ENCODE measurements at places on chromosomes 6 and 20.
A peak's percentile ranks its signal among the peaks of the same experiment; 100 is the strongest.

GRCh38 chr6:167113935-167114910 is 8.7 kb upstream of the CCR6 start:
- no peak for DNase-seq

DNA sequence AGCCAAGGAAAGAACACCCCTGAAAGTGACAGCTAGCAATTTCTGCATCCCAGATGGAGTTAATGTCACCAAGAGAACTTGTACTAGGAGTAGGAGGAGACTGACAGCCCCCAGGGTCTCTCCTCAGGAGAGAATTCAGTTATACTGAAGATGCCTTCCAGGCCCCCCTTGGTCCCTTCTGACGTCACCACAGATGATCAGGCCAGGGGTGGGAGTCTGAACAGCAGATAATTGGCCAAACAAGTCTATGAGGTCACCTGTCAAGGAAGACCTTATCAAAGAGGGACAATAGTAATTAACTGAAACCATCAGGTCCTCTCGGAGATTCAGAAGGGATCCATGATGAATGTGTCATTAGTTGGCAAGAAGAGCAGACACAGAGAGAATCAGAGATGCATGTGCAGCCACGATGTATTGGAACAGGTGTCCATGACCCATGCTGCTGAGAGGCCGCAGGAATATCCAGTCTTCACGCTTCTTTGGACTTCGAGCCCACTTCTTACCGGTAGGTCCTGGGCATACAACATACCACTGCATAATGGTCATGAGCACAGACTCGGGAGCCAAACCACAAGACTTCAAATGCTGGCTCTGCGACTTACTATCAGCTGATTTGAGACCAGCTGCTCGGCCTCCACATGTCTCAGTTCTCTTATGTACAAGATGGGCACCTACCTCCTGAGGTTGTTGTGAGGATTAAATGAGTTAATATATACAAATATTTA is 10.2 kb downstream of the TRIM10 start:
- no peak for DNase-seq

- no peak for DNase-seq
Measured at GRCh38 chr6:10398446-10399218, 16.2 kb downstream of the TFAP2A start.

DNA sequence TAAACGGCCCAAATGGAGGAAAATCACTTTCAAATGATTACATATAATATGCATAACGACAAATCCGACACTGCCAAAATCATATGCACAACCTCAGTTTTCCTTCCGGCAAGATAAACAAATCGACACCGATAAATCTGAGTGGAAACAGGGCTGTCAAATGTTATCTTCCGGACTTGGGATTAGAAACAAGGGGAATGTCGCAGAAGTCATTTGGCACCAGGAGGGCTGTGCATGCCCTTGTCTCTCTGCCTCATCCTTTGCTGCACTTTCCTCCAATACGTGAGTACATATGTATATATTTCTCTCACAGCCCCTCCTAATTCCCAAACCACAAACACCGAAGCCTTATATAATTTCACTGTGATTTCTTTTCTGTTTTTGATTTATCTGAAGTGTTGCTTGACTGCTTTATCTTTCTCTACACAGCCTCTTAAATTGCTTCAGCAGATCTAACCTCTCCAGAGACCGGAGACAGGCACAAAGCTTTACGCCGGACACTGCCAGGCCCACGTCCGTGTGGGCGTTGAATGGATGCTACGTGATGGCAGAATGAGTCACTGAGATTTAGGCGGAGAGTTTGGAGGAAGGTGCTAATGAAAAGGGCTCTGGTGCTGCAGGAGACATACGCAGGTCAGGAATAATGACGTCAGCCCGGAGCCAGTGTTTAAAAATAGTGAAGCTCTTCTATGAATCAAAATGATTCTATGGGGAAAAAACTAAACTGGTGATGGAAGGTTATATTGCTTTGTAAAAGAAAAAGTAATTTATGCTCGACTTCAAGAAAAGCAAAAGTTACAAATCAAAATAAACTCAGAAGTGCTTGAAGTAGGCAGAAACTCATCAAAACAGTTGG is 21.0 kb upstream of the PRELID3B start:
- no peak for DNase-seq

DNA sequence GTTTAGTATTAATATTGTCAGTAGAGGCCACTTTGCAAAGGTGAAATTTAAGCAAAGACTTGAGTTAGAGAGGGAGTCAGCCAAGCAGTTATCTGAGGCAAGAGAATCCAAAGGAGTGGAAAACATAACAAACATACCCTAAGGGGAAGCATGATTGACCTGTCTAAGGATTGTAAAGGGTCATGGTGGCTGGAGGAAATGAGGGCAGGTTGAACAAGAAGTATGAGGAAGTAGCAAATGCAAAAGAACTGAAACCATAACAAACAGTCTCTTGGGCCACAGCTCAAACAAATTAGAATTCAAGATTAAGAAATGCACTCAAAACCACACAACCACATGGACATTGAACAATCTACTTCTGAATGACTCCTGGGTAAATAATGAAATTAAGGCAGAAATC is 103.2 kb downstream of the FBXO5 start:
- no peak for DNase-seq

DNA sequence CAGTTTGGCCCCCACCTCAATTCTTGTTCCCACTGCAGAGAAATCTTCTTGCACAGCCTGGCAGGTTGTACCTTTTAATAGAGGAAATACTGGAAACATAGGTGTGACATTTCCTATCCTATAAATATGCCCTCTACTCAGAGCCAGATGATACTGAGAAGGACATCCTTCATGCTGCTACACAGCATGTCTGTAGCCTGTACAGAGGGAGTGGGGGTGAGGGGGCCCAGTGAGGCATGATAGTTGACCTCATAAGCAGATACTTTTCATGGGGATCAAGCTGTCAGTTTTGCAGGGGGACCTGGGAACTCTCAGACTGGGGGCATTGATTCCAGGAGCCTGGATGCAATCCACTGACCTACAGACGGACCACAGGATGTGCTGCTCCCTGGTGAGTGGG is 96.2 kb upstream of the TOP1 start:
- DNase-seq: no peak

GRCh38 chr20:14691994-14692393 is 354.6 kb upstream of the FLRT3 start:
- DNase-seq: no peak

DNA sequence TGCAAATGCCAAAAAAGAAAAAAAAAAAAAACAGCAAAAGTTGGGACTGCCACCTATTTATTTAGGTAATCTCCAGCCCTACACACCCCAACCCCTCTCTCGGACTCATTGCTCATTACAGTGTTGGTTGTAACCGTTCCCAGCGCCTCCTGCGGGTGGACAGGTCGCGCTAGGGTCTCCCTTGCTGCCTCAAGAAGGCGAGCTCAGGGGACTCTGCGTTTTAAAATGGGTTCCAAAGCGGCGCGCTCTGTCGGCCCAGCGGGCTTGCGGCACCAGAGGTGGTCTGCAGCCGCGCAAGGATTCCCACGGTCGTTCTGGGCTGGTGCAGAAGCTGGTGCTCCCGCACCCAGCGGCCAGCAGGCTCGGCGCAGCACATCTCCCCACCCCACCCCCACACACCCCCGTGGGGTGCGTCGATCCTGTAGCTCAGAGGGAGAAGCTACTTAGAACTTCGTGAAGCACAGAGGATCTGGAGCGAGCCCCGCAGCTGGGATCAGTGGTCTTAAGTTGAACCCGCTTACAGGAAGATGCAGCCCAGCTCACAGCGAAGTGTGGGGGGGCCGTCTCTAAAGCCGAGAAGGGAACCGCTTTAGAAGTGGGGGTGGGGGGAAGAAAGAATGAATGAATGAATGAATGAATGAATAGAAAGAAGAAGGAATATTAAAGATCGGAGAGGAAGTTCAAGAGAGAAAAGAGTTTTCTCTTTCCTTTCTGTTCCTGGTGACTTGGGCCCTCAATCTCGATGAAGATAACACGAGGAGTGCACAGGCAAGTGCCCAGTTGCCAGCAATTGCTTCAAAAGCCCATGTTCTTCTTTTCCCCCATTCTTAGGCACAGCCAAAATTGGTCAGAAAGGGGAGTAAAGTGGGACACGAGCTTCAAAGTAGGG is 780 bp downstream of the TFAP2A start:
- no peak for DNase-seq

DNA sequence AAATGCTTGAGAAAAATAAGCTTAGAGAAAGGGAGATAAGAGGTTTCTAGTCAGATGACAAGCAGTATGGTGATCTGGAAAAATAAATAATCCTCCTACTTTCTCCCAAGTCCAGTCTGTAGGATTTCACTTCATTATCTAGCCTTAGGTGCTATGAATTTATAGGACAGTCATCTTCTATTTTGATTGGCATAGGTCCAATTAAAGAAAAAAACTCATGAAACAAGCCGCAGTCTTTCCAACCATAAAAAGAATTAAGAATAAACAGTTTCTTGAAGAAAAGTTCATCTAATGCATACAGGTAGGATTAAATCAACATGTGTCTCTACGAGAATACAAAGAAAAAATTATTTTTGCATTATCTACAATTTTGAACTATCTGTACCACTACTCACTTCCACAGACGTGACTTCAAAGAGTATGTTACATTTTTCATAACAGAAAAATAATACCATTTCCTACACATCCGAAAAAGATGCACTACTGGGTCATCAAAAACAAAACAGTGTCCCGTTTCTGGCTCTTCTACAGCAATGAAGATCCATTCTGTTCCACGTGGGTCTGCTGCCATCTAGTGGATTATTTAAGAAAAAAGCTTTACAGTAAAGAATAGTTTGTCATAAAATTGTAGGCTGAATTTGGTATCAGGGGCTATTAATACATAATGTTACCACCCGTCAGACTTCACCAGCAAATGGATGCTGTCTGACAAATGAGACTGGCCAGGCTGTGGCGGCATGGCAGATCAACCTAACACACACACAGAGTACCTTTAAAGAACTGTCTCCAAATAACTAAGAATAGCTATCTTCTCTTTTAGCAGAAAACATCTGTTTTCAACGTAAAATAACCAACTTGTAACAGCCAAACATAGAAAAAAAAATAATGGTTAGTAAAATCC is 28.9 kb downstream of the STX7 start:
- DNase-seq: peak; percentile 12

- DNase-seq: no peak
Measured at GRCh38 chr6:165536911-165537310, 126.1 kb downstream of the PDE10A start.

GRCh38 chr20:1493536-1493935 is 2.3 kb upstream of the SIRPB2 start:
- DNase-seq: no peak

Data from CD8-positive, alpha-beta T cell (primary cell).